Stimulated activated CD8-positive, alpha-beta memory T cell treated with anti-CD3 and anti-CD28 coated beads, Interleukin-7, amount 100 ng/mL, for 1 hour (primary cell): ENCODE measurements at places on chromosomes 2 and 18.

- no peak for DNase-seq
These were observed 69.1 kb upstream of the GAREM2 start for GRCh38 chr2:26103752-26104151.

DNA sequence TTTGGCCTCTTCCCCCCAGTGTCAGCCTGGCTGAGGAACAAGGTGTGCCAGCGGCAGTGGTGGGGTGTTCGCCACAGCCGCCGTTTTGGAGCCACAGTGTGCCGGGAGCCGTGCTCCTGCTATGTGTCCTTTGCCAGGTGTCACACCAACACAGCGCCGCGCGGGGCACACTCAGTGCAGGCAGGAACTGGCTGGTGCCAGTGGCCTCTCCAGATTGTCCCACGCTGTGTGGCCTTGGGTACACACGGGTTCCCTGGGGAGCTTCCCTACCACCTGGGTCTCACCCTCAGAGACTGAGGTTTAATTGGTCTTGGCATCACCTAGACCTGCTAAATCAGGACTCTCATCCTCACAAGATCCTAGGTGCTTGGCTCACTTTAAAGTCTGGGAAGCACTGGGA is 171.6 kb downstream of the LDLRAD4 start:
- no peak for DNase-seq

DNA sequence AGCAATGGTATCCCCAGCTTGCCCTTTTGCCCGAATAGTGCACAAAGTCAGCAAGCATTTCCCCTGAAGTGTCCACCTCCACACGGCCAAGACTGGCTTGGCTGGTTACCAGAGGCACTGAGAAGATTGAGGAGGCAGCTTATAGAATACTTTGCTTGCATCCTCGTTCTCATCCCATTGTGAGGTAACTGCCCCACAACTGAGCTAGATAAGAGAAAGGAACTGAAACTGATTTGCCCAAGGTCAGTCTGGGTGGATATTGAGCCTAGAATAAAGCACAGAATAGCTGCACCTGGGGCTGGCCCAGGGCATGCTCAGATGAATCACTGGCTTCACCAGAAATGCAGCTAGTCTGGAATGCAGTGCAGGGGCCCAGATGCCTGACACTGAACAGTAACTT is 32.7 kb upstream of the MAP4K3 start:
- DNase-seq: no peak

- no peak for DNase-seq
These were observed 432.2 kb upstream of the HNRNPA3 start for GRCh38 chr2:176780348-176780747.

GRCh38 chr2:11502740-11503292 is 31.0 kb upstream of the GREB1 start:
- DNase-seq: no peak

DNA sequence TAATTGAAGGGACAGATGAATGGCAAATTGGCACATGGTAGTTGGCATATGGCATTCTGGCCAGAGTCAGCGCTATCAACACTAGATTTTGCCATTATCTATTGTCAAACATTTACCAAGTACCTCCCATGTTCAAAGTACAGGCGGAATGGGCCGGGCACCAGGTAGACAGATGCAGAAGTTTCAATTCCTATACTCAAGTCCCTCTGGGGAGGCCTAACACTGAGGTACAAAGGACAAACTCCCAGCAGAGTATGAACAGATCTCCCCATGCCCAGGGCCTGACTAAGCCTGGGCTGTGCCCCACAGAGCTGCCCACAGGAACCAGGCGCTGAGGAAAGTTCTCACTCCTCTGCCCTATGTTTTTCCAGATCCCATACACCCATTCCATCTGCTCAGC is 257.5 kb upstream of the KLHL29 start:
- DNase-seq: no peak
